ENCODE measurements at places on chromosomes 5 and 9. TPM values are rescaled to one million over a fixed set of nuclear protein-coding genes. Genes with fewer than 3 reads are reported as not detected.

CDO1 gene
- total RNA-seq: 7.3 TPM

GRCh38 chr5:135930029-135930948 is 24.5 kb downstream of the LECT2 start:
- no peak for DNase-seq

GRCh38 chr5:43208658-43209057 is 16.6 kb downstream of the NIM1K start:
- DNase-seq: no peak

- DNase-seq: no peak
Measured at GRCh38 chr9:125755340-125755739, 8.2 kb downstream of the PBX3 start.

- DNase-seq: no peak
Measured at GRCh38 chr5:91591076-91591475, 208.0 kb upstream of the ARRDC3 start.

DNA sequence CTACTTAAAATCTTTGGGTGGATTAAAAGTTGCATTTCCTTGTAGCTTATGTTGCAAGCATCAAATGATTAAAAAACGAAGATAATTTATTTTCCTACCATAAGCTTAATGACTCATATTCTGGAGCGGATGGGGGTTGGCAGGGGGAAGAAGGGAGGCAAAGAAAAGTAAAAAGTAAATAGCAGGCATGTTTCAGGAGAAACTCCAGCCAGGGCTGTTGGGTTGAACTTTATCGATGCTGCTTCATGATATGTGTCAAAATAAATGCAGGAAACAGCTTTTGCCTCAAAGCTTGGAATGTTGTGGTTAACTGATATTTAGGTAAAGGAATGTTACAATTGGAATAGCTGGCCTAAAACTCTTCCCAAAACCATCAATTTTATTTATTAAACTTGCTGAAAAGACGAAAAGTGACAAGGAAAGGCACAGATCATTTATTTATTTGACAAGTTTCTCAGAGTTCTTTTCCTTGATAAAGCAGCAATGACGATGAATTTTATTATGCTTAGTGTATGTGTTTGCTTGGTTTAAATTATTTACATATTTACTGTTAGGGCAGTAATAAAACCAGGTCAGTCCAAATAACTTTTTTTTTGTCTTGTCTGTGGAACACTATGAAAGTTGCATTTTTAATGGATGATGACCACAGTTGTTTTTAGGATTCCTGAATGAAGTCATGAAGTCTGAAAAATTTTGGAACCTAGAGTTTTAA is 177.9 kb downstream of the PCSK1 start:
- no peak for DNase-seq

DNA sequence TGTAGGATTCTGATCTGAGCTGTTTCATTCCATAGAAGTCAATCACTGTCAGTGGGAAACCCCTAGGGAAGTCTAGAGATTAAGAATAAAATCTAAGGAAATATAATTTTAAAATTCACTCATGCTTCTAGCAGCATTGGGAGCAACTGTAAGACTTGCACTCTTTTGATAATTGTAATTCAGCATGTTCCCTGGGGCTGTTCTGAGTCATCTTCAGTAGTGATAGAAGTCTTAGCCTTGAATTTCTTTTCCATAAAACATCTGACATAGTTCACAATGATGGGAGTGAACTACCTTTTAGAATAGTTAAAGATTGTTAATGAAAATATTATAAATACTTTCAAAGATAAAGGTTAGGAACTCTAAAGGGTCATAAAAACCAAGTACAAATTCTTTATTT is 935.8 kb downstream of the DTWD2 start:
- no peak for DNase-seq

DNA sequence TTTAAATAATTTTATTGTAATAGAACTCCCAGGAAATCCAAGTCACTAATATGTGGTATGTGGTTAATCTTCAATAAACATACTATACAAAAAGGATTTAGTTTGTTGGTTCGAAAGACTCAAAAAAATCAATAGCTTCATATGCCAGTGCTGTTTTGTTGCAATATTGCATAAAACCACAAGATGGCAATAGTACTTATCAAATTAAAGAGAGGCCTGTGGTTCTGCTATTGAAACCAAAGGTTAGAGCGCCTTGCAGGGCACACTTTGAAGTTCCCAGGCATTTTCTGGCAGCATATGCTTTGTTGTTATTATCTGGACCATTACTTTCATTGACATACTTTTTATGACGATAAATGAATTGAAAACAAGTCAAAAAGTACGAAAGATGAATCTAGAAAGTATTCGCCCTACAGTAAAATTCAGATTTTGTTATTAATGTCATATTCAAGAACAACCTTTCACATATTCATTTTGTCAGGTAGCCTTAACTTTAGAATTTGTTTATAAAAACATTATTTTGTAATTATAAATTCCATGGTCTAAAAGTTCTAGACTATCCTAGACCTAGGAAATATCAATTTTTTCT is 316.3 kb downstream of the MCTP1 start:
- DNase-seq: peak; percentile 49

GOLPH3 gene
- 78.4 TPM for total RNA-seq

GRCh38 chr9:116055536-116055935 is 98.1 kb upstream of the PAPPA start:
- no peak for DNase-seq

CREB3 gene
- total RNA-seq: 32.6 TPM

GRCh38 chr9:82124090-82124489 is 135.5 kb downstream of the SPATA31D1 start:
- no peak for DNase-seq

CAMK2A gene
- total RNA-seq: 0.26 TPM

- no peak for DNase-seq
Measured at GRCh38 chr9:72926506-72926905, 26.3 kb downstream of the ALDH1A1 start.

MLANA gene
- not detected for total RNA-seq

- no peak for DNase-seq
Measured at GRCh38 chr5:173831196-173831914, 56.8 kb upstream of the CPEB4 start.

GRIN1 gene
- total RNA-seq: not detected

CDX1 gene
- not detected for total RNA-seq

LHX6 gene
- not detected for total RNA-seq

FRMD3 gene
- 4.6 TPM for total RNA-seq

DNA sequence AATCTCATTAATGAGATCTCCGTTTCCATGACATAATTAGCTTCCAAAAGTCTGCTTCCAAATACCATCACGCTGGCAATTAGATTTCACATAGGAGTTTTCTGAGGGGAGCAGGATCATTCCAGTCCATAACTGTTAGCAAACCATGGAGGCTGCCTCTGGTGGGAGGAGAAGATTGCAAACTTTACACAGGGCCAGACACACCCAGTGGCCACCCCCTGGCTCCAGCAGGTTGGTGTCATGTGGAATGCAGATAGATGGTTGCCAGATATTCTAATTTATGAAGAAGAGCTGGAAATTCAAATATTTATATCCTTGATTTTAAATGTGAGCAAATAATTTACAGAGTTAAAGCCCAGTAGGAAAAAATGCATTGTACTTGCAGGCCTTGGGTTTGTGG is 164.2 kb downstream of the ICE1 start:
- DNase-seq: no peak

GRCh38 chr5:95162231-95162992 is 122.5 kb downstream of the MCTP1 start:
- DNase-seq: no peak

HAPLN1 gene
- total RNA-seq: not detected

DNA sequence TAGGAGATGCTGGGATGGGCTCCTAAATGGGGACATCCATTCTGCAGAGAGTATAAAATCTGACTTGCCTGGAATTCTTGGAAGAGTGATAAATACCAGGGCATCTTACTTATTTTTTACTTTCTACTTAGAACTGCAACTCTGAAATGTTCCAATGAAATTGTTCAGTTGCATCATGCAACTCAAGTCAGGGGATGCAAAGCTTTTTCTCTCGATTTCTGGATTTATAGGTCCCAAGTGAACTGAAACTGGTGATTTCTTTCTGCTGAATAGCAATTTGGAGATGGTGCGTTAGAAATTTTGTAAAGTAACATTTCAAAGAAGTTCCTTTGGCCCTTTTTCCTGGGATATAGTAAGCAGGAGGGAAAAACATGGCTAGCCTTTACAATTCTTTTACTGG is 238.4 kb upstream of the CD180 start:
- no peak for DNase-seq

- no peak for DNase-seq
Measured at GRCh38 chr5:4019841-4020240, 424.2 kb downstream of the IRX1 start.

- no peak for DNase-seq
Measured at GRCh38 chr5:159658266-159658925, 257.9 kb upstream of the ADRA1B start.

DNA sequence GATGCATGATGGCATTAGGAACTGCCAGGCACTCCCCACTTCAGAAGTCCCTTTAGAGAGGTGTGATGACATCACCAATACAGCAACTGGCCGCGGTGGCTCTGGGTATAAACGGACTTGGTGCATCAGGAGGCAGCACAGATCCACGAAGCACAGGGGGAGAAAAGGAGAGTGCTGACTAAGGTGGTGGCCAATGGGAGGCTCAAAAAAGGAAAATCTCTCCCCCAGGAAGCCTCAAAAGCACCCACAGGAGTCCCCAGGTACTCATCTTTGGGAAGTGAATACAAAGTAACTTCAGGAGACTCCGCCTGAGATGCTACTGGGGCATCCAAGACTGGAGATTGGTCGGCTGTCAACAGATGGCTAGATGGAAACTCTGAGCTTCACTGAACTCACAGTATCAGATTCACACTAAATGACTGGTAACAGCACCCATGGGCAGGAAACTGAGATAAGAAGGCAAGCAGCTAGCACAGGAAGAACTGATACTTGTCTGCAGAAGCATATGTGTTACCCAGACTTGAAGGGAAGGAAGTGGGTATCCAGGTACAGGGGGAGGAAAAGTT is 7.6 kb downstream of the TTC39B start:
- DNase-seq: no peak

GRCh38 chr9:33082538-33083326 is 6.3 kb upstream of the SMU1 start:
- DNase-seq: no peak

DNA sequence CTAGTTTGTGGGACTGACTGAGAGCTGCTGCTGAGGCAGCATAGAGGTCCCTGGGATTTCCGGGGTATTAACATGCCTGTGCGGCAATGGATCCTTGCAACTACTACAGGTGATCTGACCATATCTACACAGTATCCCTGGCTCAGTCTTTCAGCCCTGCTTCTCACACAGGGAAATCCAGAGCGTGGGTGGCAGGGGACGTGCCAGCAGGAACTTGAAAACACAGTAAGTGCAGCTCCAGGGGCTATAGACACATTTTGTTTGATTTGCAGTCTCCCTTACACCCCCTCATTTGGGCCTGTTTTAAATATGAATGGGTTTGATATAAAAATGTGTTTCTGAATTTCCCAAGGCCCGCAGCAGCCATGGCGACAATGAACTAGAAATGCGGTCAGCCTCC is 209.5 kb downstream of the DCP2 start:
- no peak for DNase-seq

Data from body of pancreas (tissue), 4 donors.